NCI-H1930 (cell line): ENCODE measurements at places on chromosomes 7 and 10.

DNA sequence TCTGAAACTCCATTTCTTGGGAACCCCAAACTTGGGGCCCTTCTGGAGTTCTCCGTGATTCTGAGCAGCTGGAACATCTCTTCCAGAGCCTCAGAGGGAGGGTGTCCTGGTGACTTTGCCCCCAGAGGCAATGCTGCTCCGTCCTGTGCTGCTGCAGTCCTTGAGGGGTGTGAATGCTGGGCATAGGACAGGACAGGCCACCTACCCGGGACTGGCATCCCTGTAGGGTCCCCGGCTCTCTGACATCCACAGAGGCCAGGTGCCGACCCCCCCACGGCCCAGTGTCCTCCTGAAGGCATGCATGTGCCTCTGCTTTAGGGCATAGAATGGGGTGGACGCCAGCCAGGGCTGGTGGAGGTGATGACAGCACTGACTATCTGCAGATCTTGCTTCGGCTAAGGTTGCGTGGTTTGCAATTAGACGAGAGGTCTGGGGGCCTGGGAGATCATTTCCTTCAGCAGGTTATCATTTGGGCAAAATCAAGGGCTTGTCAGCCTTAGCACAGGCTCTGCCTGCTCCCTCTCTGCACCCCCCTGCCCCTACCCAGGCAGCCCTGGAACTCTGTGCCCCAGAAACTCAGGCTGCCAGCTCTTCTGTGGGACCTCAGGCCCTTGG, 136.9 kb upstream of the GPR26 start:
- DNase-seq: no peak

DNA sequence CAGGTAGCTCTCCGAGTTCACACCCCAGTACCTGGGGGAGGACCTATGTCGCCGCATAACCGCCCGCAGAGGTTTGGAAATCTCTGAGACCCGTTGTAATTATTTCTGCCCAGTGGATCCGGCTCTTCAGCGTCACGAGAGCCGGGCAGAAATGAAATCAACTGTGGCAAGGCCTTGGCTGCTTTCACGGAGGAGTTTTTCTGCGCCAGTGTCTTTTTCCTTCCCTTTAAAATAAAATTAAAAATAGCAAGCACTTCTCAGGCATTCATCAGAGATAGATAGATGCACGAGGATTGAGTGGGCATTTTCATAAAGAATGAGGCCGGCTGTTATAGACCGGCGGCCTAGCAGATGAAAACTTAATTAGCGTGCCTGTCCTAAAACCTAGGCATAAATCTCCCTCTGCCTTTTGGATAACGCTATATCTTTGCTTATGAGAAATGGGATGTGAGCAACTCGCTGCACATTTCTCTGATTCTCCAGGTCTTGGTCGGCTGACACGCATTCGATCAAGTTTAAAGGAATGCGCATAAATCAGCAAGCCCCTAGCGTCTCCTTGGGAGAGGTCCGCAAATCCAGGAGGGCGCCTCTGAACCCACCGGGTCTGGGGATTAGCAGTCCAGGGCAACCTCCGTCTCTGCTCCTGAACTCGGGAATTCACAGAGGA, 6.4 kb downstream of the HOXA13 start:
- DNase-seq: no peak

- no peak for DNase-seq
Observed at GRCh38 chr7:138890499-138891445, 90.4 kb downstream of the KIAA1549 start.

- no peak for DNase-seq
Observed at GRCh38 chr7:98241674-98242241, 10.3 kb downstream of the TECPR1 start.

DNA sequence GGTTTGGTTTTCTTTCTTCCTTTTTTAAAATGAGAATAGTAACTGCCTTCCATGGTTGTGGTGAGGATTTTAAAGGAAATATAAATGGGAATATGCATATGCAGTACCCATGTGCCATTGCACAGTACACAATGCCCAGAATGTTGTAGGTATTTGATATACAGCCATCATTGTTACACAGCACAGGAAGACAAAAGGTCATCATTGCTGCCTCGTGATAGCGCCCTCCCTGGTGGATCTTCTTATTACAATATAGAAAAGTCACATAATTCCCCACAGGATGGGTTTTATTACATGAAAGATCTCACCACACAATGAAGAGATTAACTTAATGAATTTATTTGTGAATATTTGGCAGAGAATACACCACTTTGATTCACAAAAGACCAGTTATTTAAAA, 76.5 kb downstream of the PPP1R17 start:
- no peak for DNase-seq

DNA sequence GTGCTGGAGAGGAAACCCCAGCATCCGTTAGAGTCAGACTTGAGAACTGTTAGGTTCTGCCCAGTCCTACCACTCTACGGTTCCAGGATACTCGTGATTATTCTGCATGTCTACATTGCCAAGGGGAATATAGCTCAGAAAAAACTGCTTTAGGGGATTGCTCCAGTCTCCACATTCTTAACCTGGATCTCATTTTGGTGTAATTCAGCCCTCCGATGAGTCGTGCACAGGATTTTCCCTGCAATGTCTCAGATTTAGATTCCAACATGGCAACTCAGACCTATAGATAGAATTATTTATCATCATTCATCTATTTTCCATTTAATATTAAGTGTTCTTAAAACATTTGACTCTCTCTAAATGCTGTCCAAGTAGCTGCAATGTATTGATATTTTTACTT, 121.1 kb upstream of the ZEB1 start:
- DNase-seq: no peak
